ENCODE measurements at places on chromosomes 12 and 14.

GRCh38 chr12:17097674-17098073, 491.7 kb upstream of the LMO3 start:
- no peak for DNase-seq

DNA sequence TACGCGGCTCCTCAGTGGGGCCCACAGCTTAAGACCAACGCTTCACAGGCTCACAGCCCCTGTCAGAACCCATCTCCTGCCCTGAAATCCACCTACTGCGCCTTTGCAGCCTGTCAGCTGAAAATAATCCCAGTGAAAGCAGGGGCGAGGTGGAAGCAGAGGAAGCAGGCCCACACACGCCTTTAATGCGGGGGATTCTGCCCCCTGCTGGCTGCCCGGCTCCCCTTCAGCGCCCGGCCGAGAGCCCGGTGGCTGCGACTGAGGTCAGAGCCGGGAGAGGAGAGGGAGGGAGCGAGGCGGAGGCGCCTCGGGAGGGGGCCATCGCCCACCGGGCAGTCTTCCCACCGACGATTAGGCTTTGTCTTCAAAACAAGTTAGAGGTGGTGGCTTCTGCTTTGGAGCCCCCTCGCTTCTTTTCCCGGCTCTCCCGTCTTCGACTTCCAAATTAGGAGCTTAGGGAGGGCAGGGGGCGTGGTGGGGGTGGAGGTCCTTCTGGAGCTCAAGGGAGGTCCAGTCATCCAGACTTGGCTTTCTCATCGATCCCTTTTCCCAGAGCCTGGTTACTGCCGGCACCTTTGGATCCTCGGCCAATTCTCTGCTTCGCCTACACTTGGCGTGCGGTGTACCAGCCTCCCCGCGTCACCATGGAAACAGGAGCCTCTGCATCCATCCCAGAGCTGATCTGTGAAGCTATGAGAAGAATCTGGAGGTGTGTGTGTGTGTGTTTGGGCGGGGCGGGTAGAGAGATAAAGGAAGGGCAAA, 25.2 kb upstream of the RND1 start:
- DNase-seq: peak; percentile 73

DNA sequence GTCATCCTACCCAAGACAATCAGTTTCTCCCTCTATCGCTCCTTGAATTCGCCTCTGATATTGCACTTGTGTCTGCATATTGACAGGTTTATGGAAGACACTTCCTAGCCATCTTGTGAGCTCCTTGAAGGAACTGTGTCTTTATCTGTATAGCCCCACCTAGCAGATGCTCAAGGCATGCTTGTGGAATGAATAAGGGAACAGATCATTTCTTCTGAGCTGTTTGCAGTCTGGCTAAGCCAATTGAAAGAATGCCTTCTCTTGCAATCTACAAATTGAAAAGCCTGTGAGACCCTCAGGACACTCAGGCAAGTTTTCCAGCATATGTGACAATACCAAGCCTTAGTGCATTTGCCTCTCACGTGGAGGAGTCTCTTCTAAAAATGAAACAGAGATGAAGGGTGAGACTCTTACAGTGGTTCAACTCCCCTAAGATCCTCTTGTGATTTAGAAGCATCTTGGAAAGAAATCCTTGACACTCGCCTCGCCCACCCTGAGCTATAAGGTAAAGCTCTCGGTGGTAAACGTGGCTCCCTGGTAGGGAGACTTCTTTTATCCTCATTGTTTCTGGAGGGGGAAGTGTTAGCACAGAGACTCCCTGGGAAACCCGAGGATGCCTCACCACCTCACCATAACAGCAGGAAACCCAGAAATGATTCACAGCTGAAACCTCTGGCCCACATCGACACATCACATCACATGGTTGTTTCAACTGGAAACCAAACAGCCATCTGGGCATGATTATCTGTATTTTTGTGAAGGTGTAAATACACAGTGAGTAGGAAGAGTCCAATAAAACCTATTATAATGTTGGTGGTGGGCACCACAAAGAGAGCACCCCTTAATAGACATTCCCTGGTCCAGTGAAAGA, 112.3 kb upstream of the BCL2L14 start:
- peak; percentile 17 for DNase-seq

- peak; percentile 36 for DNase-seq
Observed at GRCh38 chr12:106247674-106248311, at the start of gene CKAP4. CKAP4 (minus strand) TSS chr12:106248020; CDS start chr12:106247851, 169 bp downstream.

GRCh38 chr14:68506645-68507419, 286.0 kb downstream of the ZFP36L1 start:
- no peak for DNase-seq

GRCh38 chr12:116336542-116337065, 59.1 kb upstream of the MED13L start:
- DNase-seq: no peak

GRCh38 chr12:54229624-54230212, 40.9 kb upstream of the SMUG1 start:
- DNase-seq: no peak

- no peak for DNase-seq
Observed at GRCh38 chr12:53222170-53222721, 9.8 kb downstream of the RARG start.

- no peak for DNase-seq
Observed at GRCh38 chr14:64758691-64759554, 54.7 kb downstream of the PLEKHG3 start.

DNA sequence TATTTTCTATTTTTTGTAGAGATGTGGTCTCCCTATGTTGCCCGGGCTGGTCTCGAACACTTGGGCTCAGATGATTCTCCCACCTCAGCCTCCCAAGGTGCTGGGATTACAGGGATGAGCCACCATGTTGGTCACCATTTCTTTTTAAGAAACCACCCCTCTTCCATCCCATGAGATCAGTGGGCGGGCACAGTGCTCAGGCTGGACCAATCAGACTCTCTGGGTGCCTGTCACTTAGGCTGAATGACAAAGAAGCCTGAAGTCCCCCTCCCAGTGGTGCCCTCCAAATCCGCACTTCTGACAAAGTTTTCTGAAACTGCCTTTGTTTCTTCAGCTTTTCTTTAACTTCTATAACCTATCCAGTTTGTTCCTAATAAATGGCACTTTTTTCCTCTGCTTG, 48.2 kb downstream of the CALM1 start:
- no peak for DNase-seq

GRCh38 chr12:46629331-46630229, 196.2 kb downstream of the SLC38A4 start:
- DNase-seq: no peak

DNA sequence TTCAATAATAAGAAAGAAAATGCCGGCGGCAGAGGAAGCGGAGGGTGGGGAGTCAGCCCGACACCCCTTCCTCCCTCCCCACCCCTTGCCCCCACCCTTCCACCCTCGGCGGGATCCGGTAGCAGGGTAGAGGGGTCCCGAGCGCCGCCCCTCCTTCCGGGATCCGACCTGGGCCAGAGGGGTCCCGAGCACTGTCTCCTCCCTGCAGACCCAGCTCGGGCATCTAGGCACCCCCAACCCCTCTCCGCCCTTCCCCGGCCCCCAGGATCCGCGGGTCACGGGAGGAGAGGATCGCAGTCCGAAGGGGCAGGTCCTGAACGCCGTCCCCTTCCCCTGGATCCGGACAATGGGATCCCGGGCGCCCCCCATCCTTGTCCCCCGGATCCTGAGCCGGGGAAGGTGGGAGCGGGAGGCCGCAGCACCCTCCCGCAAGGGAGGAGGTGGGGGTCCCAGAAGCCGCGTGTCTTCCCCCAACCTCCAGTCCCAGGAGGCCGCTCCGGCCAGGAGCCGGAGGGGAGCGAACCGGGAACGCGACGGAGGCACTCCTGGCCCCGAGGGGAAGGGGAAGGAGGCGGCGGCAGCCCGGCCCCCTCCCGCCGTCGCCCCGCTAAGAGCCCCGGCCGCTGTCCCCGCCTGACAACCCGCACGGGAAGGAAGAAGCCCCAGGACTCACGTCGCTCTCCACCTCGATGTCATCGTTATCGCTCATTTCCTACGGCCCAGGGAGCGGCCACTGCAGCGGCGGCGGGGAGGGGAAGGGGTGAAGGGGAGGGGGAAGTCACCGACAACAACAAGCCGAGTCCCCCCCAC, 481 bp downstream of the MAX start:
- DNase-seq: no peak

DNA sequence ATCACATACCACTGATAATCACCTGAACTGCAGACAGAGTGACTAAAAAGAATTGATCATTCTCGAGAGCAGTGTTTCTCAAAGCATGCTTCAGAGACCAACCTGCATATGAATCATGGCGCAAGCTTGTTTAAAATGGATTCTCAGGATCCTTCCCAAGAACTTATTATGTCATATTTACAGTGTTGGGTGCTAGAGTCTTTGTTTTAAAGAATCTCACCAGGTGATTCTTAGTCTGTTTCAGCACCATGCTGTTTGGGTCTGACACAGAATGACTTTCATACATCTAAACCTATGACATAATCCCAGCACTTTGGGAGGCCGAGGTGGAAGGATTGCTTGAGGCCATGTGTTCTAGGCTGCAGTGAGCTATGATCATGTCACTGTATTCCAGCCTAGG, 31.3 kb upstream of the SSPN start:
- DNase-seq: no peak

GRCh38 chr12:95774311-95775045, 16.1 kb downstream of the NTN4 start:
- DNase-seq: no peak

DNA sequence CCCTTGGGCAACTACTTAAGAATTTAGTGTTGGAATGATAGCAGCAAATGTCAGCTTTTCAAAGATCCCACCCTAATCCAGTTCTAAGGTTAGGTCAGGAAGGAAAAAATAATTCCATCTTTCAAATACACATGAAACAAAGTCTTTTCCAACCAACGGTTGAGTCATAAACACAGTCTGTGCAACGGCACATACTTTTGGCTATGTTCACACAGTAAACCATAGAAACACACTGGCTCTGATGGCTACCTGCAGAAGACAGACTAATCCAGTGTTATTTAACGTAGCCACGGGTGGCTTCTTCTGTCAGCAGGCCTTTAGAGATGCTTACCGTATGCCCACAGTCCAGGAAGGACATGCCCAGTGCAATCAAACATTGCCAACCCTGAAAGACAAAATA, 35.7 kb downstream of the HIGD1C start:
- no peak for DNase-seq

DNA sequence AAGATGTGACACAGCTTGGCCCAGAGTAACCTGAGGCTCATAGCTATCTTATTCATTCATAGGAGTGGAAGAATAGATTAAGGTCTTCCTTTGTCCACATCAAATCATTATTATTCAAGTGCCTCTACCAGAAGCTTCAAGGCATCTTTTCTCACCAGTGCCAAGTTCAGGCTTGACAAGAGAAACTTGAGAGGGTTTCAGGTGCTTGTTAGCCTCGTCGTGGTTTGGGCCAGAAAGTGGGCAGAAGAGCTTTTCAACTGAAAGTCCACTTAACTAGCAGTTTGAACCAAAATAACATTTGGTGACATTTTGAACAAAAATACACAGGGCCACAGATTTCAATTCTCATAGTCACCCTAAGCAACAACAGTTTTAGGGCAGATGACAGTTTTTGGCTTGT, 1184.2 kb downstream of the FLRT2 start:
- DNase-seq: no peak

DNA sequence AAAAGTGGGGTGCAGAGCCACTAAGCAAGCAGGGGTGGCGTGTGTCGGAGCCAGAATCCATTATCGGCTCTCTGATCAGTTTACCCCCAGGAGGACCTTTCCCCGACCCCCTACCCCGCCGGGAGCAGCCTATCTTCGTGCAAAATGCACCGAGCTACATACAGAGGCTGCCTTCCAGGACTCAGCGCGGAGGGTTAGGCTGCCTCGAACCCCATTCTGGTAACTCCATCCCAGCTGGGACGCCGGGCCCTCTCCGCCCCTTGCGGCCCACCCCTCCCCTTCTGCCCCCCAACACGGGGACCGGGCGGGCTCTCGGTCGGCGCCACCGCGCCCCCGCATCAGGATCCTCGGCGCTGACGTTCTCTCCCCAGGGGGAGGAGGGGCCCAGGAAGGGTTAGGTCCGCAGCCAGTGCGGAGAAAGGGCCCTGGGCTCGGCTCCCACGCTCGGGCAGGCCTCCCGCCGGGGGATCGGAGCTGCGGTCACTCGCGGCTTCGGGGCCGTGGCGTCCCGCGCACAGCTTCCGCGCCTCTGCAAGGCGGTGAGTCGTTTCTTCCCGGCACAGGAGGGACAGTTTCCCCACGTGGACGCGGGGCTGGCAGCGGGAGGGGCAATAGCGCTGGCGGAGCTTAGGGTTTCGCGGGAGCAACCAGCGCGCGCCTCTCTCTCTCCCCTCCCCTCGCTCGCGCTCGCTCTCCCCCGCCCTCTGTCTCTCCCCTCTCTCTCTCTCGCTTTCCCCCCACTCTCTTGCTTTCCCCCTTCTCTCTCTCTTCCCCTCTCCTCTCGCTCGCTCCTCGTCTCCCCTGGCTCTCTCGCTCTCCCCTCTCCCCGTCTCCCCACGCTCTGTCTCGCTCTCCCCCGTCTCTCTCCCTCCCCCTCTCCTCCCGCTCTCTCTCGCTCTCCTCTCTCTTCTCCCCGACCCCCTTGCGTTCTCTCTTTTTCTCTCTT, 12.5 kb upstream of the MAP3K9 start:
- DNase-seq: peak; percentile 79

DNA sequence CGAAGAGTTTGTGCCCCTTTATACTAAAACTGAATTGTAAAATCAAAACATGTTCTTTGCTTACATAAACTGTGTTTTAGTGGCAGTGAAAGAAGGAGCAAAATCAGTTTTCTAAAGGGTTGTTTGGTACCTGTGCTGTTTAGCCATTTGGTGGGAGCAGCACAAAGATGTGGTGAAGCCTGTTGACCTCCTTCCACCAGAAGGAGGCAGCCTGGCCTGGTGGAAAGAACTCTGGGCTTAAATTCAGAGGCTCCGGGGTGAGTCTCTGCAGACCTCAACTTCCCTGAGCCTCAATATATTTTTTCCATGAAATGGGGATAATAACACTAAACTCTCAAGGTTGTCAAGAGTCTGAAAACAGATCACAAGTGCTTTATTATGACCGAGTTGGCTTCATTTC, 502.5 kb downstream of the VRK1 start:
- DNase-seq: no peak

DNA sequence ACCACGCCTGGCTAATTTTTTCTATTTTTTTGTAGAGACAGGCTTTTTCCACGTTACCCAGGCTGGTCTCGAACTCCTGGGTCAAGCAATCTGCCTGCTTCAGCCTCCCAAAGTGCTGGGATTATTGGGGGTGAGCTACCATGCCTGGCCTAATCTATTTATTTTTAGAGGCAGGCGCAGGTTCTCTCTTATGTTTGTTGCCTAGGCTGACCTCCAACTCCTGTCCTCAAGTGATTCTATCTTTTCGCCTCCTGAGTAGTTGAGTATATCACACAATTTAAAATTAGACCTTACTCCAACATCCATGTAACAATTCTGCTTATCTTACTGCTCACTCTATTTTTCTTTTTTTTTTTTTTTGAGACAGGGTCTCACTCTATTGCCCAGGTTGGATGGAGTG, 6.8 kb upstream of the ACRBP start:
- DNase-seq: no peak
